Cortex of kidney (tissue), 1 donor: ENCODE measurements at places on chromosomes 13 and 19.

- no peak for DNase-seq
Observed at GRCh38 chr19:13091400-13092157, 11.1 kb downstream of the LYL1 start.

- DNase-seq: no peak
Observed at GRCh38 chr19:6252066-6252465, 27.7 kb downstream of the MLLT1 start.

- no peak for DNase-seq
Observed at GRCh38 chr13:51643105-51643881, 59.0 kb downstream of the WDFY2 start.

DNA sequence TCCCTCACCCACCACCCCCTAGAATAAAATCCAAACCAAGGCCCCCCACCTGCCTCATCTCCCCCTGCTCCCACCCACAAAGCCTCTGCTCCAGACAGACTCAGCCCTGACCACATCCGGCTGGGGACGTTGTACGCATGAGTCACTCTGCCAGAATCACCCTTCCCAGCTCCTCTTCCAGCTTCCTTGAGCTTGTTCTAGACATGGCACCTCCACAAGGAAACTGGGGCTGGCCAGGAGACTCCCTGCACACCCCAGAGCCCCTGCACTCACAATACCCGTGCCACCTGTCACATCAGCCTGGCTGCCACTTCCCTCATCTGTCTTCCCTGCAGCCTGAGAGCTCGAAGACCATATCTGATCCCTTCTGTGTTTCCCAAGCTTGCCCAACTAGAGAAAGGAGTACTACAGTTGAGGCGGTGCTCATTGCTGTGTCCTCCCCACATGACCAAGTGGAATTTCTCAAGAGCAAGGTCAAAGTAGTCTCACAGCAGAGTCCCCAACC lies 9.7 kb downstream of the DEDD2 start:
- no peak for DNase-seq

GRCh38 chr19:41566001-41566400 lies 10.0 kb upstream of the CEACAM21 start:
- no peak for DNase-seq

- no peak for DNase-seq
Observed at GRCh38 chr13:98488736-98489135, 88.2 kb downstream of the STK24 start.

DNA sequence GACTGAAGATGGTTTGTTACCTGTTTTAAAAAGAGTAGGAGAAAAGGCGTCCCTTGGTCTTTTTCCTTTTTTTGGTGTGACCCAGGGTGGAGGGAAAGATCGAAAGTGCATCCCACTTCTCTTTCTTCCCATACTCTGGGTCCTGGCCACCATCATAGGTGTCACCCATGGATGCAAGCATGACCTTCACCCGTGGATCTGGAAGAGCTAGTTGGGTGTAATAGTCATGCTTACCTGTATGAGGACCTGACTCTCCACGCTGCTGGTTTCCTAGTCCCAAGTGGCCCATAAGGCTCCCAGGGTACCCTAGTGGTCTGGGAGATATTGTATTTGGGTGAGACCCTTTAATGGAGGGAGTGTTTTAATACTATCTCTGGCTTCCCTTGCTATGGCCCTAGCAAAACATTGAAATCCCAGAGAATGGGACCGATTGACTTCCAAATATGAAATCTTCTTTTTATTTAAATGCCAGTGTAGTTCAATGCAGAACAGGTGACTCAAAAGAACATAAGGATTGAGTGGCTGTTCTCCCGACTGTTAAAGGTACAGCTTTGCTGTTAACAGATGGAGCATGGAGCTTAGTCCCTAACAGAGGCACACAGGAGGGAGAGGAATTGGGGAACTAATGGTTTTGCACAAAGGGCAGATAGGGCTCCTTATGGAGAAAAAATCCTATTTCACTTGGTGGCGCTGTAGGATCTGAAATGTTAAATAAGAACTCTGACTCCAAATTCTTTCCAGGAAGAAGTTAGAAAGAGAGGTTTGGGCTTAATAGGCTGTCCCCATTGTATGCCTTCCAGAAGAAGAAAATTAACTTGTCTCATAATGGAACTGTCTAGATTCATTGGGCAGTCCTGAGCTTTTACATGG lies 7.0 kb upstream of the ZNF550 start:
- no peak for DNase-seq

GRCh38 chr13:109569958-109570711 lies 216.2 kb downstream of the IRS2 start:
- no peak for DNase-seq

DNA sequence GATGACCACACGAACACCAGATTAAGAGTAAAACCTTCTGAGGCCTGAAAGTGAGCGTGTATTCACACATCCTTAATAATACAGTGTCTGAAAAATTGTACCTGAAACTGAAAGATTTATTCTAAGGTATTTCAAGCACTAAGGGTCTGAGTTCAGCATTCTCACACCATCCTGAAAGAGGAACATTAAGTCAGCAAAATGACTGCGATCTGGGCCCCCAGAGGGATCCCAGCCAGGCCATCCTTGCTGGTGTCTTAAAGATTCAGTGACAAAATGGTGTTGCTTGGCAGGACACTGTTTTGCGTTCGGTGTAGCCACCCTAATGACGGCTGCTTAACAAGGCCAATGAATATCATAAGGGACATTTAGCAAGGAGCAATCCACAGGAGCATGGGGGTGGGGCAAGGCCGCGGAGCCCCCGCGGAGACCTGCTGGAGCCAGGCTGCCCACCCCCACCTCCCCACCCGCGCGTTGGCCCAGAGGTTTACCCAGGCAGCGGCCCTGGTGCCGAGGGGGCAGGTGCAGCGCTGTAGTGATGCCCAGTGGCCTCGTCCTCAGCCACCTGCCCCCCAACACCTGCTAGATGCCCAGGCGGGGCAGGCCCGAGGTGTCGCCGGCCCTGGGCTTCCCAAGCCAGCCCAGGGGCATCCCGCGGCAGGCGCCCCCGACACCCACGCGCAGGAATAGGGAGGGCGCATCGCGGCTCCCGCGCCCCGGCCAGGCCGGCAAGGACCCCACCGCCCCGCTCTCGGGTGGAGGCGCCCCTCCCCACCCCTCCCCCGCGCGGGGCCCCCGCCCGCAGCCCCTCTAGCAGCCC lies 742 bp downstream of the NALCN start:
- DNase-seq: no peak

- DNase-seq: no peak
Observed at GRCh38 chr19:13056052-13056660, 46.5 kb downstream of the LYL1 start.

DNA sequence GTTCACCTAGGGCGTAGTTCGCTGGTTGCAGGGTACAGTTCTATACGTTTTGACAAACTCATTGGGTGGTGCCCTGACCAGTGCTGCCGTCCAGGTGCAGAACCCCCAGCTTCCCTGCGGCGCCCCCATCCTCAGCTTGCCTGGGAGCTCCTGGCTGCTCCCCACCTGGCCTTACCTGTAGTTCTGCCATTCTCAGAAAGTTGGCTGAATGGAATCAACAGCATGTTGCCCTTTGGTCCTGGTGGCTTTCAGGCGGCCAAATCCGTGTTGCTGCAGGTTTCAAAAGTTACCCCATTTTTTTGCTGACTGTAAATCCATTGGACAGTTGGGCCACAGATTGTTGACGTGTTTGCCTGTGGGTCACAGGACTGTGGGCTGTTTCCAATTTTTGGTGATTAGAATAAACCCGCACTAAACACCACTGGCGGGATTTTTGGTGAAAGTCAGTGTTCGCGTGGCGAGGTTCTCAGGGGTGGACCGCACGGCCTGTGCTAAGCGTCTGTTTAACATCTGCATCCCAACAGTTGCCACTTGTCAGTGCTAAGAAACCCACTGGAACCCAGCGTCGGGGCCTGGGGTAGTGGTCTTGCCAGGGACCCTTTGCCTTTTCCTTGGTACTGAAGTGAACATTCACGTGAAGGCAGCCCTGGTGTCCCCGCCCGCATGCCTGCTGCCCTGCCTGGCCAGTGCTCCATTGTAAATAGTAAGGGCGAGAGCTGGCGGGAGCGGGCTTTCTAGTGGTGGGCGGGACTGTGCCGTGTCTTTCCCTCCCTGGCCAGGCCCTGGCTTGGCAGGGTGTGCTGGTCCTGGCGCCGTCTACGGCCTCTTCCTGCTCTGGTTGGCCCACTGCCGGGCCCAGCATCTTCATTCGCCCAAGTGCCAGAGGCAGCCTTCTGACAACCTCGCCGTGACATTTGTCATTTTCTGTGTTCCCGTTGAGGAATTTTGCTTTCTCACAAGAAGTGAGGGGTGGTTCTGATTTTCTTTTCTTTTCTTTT lies 3.3 kb downstream of the DOT1L start:
- DNase-seq: no peak

DNA sequence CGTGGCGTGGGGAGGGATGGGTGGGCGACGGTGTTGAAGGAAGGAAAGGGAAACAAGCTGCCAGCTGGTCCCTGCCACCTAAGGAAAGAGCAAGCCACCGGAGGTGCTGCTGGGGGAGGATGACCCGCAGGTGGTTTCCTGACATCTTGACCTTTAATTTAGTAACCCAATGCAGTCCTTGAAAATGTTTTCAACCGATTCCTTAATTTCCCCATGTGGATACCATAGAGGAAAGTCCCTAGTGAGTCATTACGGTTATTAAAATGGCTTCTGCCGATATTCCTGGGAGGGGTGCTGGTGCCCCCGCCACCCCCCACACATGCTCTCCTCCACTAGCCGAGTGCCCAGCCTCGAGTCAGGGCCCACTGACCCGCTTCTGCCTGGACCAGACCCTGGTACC lies 6.3 kb upstream of the ANKRD10 start:
- no peak for DNase-seq

- no peak for DNase-seq
Observed at GRCh38 chr13:95509521-95510310, 42.8 kb upstream of the CLDN10 start.

DNA sequence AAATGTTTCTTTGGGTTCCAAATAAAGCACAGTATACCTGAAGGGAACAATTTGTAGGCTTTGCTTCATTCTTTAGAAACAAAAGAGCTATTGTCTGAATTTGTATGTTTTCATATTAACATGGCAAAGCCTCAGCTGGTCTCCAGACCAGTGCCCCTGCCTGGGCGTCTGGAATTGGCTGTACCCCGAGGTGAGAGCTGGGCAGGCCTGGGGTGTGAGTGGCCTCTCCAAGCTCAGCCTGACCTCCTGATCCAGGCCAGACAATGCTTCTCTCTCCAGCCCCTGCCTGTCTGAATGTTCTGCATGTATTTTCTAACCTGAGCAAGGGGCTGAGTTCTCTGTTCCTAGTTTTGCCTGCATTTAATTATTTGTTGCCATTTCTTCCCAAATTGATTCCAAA lies 66.3 kb upstream of the MCF2L start:
- DNase-seq: no peak

GRCh38 chr13:111642156-111642767 lies 321.8 kb downstream of the TEX29 start:
- no peak for DNase-seq

DNA sequence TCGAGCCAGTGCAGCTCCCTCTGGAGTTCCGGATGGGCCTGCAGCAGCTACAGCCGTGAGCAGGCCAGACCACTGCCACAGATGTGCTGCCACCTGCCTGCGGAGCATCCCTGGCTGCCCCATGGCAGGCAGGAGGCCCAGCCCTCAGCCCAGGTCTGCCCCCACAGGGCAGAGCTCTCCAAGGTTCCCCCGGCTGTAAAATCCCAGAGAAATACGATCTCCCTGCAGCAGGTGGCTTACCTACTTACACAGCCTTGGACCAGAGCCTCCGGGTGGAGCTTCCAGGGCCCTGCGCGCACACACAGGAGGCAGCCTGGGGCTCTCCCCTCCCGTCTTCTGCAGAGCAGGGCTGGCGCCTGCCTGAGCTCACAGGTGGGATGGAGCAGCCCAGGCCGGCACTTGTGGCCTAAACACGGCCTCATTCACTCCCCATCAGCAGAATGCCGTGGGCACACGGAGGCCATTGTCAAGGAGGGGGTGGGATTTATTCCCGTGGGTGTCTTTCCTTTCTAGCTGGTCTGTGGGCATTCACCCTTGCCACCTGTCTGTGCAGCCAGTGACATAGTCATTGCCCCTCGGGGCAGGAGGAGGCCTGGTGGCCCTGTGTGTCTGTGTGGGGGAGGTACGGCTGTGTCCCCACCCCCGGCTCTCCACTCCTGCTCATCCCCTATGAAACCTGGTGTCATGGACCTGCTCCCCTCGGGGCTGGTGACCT lies 118.0 kb downstream of the KDM4B start:
- no peak for DNase-seq

- no peak for DNase-seq
Observed at GRCh38 chr19:46674416-46675178, 13.6 kb upstream of the DACT3 start.

- no peak for DNase-seq
Observed at GRCh38 chr19:42292042-42292960, 9.6 kb upstream of the PRR19 start.

- no peak for DNase-seq
Observed at GRCh38 chr13:76245920-76246319, 609.8 kb downstream of the LMO7 start.

DNA sequence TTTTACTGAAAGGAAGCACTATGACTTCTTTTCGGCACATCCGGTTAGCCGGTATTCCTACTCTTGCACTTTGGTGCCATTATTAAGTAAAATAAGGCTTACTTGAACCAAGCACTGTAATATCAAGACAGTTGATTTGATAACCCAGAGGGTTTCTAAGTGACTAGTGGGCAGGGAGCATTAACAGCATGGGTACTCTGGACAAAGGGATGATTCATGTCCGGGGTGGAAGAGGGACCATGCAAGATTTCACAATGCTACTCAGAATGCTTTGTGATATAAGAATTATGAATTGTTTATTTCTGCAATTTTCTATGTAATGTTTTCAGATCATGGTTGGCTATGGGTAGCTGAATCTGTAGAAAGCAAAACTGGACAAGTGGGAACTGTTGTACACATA lies 282.1 kb downstream of the TDRD3 start:
- DNase-seq: no peak

DNA sequence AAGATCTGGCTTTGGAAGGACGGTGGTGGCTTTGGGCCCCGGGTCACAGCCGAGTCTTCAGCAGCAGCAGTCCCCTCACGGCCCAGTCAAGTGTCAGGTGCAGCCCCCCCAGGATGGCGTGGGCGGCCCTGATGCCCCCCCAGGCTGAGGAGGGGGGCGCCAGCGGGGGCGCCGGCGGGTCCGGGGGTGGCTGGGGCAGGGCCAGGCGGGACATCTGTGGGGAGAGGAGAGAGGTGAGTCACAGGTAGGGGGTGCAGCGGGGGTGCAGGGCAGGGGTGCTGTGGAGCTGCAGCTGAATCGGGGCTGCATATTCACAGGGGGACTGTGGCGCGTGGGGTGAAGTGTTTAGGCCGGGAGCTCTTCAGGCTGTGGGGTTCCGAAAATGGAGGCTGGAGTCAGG lies 2.9 kb upstream of the GARIN5B start:
- no peak for DNase-seq

DNA sequence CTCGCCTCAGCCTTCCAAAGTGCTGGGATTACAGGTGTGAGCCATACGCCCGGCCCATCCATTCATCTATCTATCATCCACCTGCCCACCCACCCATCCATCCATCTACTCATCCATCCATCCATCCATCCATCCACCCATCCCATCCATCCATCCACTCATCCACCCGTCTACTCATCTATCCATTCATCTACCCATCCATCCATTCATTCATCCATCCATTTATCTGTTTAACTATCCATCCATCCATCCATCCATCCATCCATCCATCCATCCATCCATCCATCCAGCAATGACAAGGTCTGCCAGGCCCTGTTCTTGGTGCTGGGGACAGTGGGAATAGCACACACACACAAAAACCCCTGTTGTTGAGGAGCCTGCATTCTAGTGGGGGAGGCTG lies 4.5 kb downstream of the VAV1 start:
- no peak for DNase-seq

- no peak for DNase-seq
Observed at GRCh38 chr13:100491164-100491842, 97.3 kb downstream of the GGACT start.

- no peak for DNase-seq
Observed at GRCh38 chr13:44629465-44630183, 53.5 kb upstream of the TSC22D1 start.
